Progenitor cell of endocrine pancreas (in vitro differentiated cells): ENCODE measurements at places on chromosomes 4 and X.

DNA sequence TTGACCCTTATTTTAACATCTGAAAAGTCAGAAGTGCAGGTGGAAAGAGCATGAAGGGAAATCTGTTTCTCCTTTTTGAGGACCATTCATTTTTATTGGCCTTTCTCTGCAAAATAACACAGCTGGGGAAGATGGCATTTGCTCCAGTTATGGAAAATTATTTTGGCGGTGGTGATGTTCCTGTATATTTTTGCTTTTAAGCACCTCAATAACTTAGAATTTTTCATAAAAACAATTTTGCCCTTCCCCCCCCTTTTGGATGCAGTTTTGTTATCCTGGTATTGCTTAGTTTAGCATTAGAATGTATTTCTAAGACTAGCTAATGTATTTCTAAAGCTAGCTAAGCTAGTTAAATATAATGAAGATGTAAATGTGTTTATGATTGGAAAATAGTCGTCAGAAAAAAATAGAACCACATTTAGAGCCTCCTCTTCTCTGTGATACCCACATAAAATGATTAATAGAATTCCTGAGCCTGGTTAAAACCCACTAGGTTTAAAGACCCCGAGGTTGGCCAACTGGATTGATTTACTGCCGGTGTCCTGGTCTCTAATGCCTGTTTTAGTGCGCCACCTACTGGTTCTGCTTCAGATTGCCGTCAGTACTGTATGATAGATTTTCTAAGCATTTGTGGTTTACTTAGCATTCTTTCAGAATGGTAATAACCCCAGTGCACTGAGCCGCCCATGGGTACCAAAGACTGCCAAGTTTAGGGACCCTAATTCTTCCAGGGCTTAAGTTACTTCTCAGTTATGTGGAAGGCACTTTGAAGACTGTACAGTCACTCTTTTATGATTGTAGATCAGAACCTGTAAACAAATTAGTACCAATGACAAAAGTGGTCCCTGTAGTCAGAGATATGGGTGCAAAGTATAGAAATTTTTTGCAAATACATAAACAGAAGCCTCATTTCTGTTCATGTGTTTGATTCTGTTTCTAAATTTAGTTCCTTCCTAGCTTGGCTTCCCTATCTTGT lies 11.4 kb downstream of the KLF3 start:
- peak overlapping the region; percentile 50 for H3K4me3 ChIP-seq
- no peaks in the 10 kb centered on the region for H3K27me3 ChIP-seq
- peak overlapping the region; percentile 97 for H3K27ac ChIP-seq

DNA sequence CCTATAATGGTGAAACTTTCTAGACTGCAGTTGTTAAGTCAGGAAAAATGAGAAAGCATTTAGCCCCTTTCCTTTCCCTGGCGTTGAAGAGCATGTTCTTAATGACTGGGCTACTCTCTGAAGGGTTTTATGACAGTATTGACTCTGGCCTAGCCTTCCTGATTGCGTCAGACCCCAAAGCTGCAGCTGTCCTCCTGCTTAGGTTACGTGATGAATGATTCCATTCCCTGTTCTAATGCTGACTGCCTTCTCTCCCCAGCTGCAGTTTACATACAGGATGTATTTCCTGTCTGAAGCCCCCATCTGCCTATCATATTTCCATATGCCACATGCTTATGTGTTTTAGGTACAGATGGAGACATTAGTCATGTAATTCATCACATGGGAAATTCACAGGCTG lies 105.8 kb upstream of the EGFL6 start:
- DNase-seq, result no peak
- H3K36me3 ChIP-seq, result peaks cover 1% of the 10 kb centered on the region
- H3K4me3 ChIP-seq, result no peak overlapping the region
- H3K4me1 ChIP-seq, result no peaks in the 10 kb centered on the region
- H3K27me3 ChIP-seq, result no peaks in the 10 kb centered on the region
- no peak overlapping the region for H3K27ac ChIP-seq

DNA sequence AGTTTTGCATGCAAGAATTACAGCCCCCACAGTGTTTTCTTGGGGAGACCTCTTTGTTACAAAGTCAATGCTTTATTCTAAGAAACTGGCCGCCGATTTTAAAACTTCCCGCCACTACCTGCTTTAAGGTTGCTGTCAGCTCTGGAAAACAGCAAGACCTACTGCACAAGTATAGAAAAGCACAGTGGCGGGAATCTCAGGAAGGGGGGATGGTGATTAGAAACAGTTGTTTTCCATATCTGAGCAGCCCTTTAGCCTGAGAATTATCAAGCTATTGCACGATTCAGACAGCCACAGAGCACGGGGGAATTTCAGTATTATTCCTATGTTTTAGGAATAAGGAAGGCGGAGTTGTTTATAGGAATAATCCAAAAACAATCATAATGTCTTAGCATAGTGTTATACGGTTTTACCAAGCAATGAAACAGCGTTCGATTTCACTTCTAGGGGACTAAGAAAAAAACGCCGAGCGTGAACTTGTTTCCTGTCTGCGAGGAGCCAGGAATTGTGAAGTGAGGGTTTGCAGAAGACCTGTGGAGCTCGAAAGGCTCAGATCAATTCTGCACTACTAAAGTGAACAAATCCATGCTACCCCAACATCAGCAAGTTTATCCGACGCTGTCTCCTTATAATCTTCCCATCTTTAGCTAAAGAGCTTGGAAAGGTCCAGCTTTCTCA lies 81.3 kb downstream of the HMGN5 start:
- H3K4me1 ChIP-seq, result peaks cover 5% of the 10 kb centered on the region
- H3K27me3 ChIP-seq, result peaks cover 13% of the 10 kb centered on the region

GRCh38 chr4:114734594-114734993 lies 136.0 kb downstream of the UGT8 start:
- H3K27me3 ChIP-seq, result no peaks in the 10 kb centered on the region
- no peak overlapping the region for H3K4me3 ChIP-seq
- peaks cover 3% of the 10 kb centered on the region for H3K4me1 ChIP-seq
- no peak overlapping the region for H3K27ac ChIP-seq

DNA sequence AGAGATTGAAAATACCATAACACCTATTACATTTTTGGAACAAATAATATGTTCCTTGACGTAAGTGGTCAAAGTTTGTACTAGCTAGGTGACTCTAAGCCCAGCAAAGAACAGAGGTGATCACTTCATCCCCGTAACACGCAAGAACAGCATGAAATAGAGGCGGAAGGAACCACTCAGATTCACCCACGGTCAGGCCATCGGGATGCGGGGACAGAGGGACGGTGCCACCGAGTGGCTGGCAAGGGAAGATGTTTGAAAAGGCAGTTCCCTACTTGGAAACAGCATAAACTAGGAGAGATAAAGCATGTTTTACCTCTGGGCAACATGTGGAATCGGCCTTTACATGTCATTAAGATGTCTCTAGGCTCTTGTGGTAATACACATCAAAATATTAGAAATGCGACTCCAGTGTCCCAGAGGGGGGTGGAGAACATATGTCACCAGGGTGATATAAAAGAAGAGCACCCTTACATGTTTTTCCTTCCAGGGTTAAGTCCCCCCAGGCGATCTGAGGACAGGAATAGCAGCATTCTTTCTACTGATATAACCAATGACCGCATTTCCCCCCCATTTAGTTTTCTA lies 84.0 kb downstream of the PHKA2 start:
- H3K36me3 ChIP-seq, result peaks cover 12% of the 10 kb centered on the region
- no peak overlapping the region for H3K4me3 ChIP-seq
- no peak overlapping the region for H3K27ac ChIP-seq
- no peaks in the 10 kb centered on the region for H3K4me1 ChIP-seq
- H3K27me3 ChIP-seq, result no peaks in the 10 kb centered on the region
- no peak for DNase-seq

DNA sequence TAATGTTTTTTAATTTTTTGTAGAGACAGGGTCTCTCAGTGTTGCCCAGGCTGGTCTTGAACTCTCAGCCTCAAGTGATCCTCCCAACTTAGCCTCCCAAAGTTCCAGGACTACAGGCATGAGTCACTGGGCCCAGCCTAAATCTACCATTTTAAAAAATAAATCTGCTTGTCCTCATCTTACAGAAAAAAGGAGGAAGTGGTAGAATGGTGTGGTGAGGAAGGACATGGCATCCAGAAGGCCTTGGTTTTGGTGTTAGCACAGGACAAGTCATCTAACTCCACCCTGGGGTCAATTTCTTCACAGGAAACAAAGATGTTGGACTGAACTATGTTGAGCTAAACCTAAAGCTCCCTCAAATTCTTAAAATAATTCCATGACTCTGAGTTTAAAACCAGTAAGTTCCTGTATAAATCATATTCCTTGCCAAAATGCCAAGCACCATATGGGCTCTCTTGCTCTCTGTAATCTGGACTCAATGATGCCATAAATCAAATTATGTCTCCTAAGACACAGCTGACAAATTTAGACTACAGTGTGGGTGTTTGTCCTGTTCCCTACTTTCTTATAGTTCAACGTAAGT lies 253.9 kb upstream of the NOCT start:
- DNase-seq, result no peak
- no peaks in the 10 kb centered on the region for H3K36me3 ChIP-seq
- H3K4me1 ChIP-seq, result no peaks in the 10 kb centered on the region
- no peaks in the 10 kb centered on the region for H3K27me3 ChIP-seq
- H3K4me3 ChIP-seq, result no peak overlapping the region

GRCh38 chr4:169372791-169373190 lies 102.0 kb upstream of the SH3RF1 start:
- no peaks in the 10 kb centered on the region for H3K27me3 ChIP-seq
- H3K4me1 ChIP-seq, result no peaks in the 10 kb centered on the region
- DNase-seq, result no peak
- H3K27ac ChIP-seq, result no peak overlapping the region
- peaks cover 2% of the 10 kb centered on the region for H3K36me3 ChIP-seq
- H3K4me3 ChIP-seq, result no peak overlapping the region

DNA sequence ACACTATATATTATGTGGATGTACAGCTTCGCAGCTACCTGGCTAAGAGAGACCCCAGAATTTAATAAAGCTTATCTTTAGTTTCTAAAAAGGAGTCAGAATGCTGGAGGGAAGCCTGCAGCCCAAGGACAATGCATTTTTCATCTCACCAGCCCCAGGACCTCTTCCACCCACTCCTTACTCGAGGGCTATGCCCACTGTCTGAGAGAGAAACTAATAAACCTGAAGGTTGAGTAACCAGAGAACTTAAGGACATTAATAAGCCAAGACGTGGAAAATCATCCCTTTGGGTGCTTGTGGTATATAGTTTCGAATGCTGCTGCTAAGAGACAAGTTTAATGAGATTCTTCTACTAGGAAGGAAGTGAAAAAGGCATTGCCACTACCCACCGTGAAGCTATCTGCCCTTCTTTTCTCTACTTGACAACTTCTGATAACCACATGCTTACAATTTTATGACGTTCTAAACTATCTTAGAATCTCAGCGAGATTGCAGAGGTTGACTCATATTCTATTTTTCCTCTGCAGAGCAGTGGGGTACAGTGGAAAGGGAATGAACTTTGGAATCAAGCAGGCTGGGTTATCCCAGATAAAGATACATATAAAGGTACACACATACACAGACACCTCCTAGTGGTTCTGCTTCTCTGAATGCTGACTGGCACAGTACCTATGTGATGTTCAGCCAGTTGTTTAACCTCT lies 3.3 kb downstream of the RELL1 start:
- DNase-seq, result no peak
- H3K36me3 ChIP-seq, result peaks cover 10% of the 10 kb centered on the region
- peaks cover 23% of the 10 kb centered on the region for H3K4me1 ChIP-seq
- H3K4me3 ChIP-seq, result peak overlapping the region; percentile 53
- peak overlapping the region; percentile 73 for H3K27ac ChIP-seq

DNA sequence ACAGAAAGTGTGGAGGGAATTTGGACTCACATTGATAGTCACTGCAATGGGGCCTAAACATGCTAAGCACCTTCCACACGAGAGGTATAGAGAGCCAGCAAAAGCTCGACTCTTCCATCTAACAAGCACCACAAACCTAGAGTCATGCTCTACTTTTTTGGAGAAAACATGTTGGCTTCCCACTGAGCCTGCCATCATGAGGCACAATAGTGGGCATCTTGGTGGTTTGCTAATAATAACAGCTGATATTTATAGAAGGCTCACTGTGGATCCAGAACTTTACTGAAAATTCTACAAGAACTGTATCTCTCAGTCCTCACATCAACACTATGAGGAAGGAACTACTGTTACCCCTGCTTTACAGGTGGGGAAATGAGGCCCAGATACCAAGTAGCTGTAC lies 26.6 kb downstream of the MAML3 start:
- no peak overlapping the region for H3K27ac ChIP-seq
- H3K4me3 ChIP-seq, result no peak overlapping the region
- no peak for DNase-seq

DNA sequence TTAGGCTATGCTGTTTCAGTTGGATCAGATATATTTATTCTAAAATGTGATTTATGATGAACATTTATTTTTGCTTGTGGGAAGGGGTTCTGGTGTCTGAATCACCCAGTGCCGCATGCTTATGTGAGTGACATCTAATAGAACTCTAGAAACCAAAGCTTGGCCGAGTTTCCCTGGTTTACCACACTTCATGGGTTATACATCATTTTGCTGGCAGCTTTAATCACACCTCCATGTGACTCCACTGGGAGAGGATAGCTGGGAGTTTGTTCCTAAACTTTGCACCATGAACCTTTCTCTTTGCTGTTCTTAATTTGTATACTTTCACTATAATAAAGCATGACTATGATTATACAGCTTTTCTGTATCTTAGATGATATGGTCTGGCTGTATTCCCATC lies 382.9 kb downstream of the INPP4B start:
- H3K4me3 ChIP-seq, result no peak overlapping the region
- no peaks in the 10 kb centered on the region for H3K36me3 ChIP-seq
- no peak for DNase-seq
- no peaks in the 10 kb centered on the region for H3K4me1 ChIP-seq

DNA sequence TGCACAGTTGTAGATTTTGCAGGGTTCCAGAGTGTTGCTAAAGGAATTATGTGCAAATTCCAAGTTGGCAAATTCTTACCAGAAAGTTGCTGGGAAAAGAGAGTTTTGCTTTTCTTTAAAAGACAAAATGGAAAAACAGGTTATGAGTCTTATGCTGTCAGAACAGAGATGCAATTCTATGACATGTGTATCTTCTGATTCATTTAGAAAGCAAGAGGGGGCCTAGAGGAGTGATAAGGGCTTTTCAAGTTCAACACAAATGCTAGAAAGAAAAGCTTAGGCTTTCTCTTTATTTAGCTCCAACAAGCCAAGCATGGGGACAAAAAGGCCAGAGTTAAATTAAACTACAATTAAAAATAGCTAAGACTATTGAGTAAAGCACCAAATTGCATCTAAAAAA lies 72.4 kb upstream of the GATB start:
- no peaks in the 10 kb centered on the region for H3K4me1 ChIP-seq
- no peaks in the 10 kb centered on the region for H3K36me3 ChIP-seq
- H3K27me3 ChIP-seq, result peaks cover 3% of the 10 kb centered on the region
- no peak overlapping the region for H3K27ac ChIP-seq

GRCh38 chrX:81208916-81209315 lies 7.0 kb downstream of the SH3BGRL start:
- peaks cover 6% of the 10 kb centered on the region for H3K4me1 ChIP-seq
- no peak overlapping the region for H3K4me3 ChIP-seq
- H3K27ac ChIP-seq, result no peak overlapping the region
